Hepatocyte (in vitro differentiated cells): ENCODE measurements at places on chromosomes 13 and 19. TPM values are rescaled to one million over a fixed set of nuclear protein-coding genes. Genes with fewer than 3 reads are reported as not detected.

DNA sequence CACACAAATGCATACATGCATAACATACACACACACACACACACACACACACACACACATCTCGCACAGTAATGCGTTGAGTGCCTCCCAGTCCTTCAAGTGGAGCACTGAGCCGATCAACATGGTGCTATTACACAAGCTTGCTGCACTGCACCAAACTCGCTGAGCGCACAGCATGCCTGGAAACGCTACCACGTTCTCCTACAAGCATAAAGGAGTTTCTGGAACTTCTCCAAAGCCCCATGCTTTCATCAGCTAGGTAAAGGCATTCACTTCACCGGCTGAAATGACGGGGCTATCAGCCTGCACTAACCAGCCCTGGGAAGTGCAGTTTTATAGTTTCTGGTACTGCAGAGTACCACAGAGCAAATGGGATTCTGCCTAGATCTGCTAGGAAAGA, 92.7 kb downstream of the FGF14 start:
- no peaks in the 10 kb centered on the region for H3K36me3 ChIP-seq
- H3K4me1 ChIP-seq: no peaks in the 10 kb centered on the region
- H3K27ac ChIP-seq: no peak overlapping the region
- no peak for DNase-seq
- H3K27me3 ChIP-seq: no peaks in the 10 kb centered on the region

The RFXAP gene
- 3.1 and 5.8 TPM in 2 replicates for polyA plus RNA-seq

The DAND5 gene
- polyA plus RNA-seq: not detected in 2 replicates

The YIPF2 gene
- polyA plus RNA-seq: 80.3 and 88.3 TPM in 2 replicates

The SERTM1 gene
- polyA plus RNA-seq: 0.57 and 0.70 TPM in 2 replicates

DNA sequence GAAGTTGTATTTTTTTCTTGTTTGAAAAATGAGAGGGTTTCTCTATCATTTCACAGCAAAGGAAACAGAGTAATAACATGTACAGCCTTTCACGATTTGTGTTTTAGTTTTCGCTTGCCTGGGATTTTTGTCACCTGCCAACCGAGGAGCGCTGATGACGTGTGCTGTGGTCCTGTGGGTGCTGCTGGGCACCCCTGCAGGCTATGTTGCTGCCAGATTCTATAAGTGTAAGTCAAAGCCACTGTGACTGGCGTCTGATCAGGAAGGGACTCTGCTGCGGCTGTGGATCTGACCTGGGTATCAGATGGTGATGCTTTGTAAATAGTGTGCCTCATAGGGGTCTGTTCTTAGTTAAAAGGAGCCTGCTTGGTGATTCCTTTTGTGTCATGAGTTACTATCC, 45.6 kb downstream of the TM9SF2 start:
- no peaks in the 10 kb centered on the region for H3K36me3 ChIP-seq
- no peak overlapping the region for H3K27ac ChIP-seq
- no peak for DNase-seq

DNA sequence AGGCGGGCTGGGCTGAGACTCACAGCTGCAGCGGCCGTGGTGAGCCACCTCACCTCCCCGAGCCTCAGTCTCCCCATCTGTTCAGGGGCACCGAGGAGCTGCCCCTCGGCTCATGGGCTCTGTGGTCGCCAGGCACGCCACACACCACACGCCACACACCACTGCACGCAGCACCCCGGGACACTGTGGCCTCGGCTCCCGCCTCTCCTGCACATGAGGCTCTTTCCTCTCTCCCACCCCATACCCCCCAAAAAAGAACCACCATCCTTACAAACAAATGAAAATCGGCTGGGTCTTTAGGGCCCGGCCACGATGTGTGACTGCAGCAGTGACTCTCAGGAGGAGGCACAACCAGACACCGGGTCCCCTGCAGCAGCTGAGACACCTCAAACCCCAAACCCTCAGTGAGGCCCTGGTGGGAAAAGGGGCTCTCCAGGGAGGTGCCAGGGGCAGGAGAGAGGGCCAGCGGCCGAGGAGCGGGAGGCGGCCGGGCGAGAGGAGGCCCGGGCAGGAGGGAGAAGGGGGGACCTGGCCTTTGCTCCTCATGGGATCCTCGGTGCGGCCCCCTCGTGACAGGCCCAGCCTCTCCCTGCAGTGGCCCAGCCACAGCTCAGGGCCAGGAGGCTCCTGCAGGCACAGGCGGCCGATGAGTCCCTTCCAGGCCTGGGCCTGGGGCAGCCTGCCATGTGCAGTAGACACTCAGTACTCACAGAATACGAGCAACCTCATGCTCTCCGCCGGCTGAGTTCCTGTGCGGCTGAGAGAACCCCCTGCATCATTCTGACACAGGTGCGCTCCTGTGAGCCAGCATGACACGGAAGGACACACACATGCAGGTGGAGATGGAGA, 66.3 kb downstream of the RASA3 start:
- H3K27me3 ChIP-seq: no peaks in the 10 kb centered on the region
- no peaks in the 10 kb centered on the region for H3K36me3 ChIP-seq
- peaks cover 29% of the 10 kb centered on the region for H3K4me1 ChIP-seq

The PAK4 gene
- 39.6 and 41.0 TPM in 2 replicates for polyA plus RNA-seq

DNA sequence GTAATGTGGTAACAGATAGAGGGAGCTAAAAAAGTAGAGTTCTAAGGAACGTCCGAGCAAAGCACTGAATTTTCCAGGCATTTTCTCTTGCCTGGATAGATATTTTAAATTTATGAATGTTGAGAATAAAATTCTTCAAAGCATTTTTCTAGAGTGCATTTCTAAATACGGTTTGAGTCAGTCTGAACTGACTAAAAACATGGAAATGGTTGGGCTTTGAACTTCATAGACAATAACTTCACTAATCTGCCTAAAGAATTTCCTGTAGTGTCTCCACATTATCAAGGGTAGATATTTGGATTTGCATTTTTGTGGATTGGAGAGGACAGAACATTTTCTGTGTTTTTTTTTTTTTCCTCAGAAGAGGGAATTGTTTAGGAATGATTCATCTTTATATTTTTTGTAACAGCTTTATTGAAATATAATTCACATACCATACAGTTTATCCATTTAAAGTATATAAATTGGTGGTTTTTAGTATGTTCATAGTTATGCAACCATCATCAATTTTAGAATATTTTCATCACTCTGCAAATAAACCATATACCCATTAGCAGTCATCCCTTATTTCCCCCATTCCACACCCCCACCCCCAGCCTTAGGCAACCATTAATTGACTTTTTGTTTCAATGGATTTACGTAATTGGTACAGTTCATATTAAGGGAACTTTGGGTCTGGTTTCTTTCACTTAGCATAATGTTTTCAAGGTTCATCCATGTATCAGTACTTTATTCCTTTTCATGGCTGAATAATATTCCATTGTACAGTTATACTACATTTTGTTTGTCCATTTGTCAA, 20.7 kb downstream of the GARRE1 start:
- DNase-seq: no peak
- no peak overlapping the region for H3K4me3 ChIP-seq
- no peaks in the 10 kb centered on the region for H3K36me3 ChIP-seq
- peak overlapping the region; percentile 54 for H3K27ac ChIP-seq
- H3K4me1 ChIP-seq: no peaks in the 10 kb centered on the region

DNA sequence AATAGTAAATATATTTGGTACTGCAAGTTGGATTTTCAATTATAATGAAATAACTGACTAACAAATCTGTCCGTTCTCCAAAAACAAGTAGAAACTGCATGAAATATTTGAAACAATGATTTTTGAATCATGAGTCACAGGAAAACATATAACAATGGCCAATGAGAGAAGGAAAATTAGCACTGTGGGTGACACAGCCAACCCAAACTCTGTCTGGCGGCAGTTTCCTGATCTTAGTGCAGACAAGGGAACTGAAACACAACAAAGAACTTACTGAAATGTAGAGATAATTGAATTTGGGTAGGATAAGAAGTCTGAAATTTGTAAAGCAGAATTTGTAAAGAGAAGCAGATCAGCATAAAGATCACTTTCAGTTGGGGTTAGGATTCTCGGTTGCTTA, 2743.3 kb upstream of the PCDH20 start:
- no peaks in the 10 kb centered on the region for H3K27me3 ChIP-seq
- H3K4me1 ChIP-seq: no peaks in the 10 kb centered on the region
- DNase-seq: no peak
- no peaks in the 10 kb centered on the region for H3K36me3 ChIP-seq

The ZNF723 gene
- polyA plus RNA-seq: not detected in 2 replicates

DNA sequence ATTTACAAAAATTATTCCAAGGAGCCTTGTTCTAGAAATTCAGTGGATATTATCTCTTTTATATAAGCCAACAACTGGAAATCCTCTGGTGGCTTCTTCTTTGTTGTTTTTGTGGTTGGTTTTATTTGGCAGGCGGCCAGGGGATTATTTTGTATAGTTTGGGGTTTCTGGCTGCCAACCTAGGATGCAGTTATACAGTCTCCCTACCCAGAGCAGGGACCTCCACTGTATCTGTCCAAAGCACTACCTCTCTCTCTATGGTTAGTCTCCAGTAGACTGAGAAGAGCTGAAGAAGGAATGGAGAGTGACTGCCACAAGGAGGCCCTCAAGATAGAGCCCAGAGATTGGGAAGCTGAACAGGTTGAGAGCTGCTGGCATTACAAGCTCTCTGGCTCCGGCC, 80.2 kb downstream of the ZAR1L start:
- no peaks in the 10 kb centered on the region for H3K27me3 ChIP-seq
- H3K27ac ChIP-seq: no peak overlapping the region
- no peak for DNase-seq
- H3K36me3 ChIP-seq: no peaks in the 10 kb centered on the region
- H3K4me3 ChIP-seq: no peak overlapping the region

DNA sequence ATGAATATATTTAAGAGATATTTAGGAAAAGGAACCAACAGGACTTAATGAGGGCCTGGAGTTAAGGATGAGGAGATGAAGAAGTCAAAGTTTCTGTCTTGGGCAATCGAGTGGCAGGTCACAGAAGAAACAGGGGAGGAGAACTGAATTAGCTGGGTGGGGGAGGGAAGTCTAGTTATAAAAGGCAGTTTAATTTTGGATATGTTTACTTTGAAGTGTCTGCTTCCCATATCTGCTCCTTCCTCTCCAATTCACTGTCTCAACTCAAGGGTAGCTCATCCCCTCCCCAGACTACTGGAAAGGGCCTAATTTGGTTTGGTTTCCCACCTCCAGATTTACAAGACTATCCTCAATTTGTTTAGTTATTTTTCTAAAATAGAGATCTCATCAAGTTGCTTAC, 195.9 kb downstream of the VWA8 start:
- H3K4me1 ChIP-seq: no peaks in the 10 kb centered on the region
- no peak for DNase-seq
- no peaks in the 10 kb centered on the region for H3K36me3 ChIP-seq
- no peak overlapping the region for H3K27ac ChIP-seq

DNA sequence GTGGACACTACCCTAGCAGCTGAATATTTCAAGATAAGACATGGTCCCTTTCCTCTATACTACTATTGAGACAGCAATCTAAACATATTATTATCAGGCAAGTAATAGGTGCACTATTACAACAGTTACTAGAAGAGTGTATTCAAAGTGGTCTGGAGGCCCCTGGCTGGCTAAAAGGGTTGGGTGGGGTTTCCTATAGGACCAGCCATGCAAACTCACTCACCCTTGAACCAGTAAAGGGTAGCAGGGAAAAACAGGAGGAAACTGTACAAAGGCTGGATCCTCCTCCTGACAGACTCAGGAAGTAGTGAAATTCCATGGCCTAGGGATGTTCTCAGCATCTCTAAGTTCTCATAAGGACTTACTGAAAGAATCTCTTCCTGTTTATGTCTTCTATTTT, 7.7 kb downstream of the SMAD9 start:
- no peaks in the 10 kb centered on the region for H3K27me3 ChIP-seq
- no peaks in the 10 kb centered on the region for H3K4me1 ChIP-seq
- no peak overlapping the region for H3K4me3 ChIP-seq
- no peaks in the 10 kb centered on the region for H3K36me3 ChIP-seq
- DNase-seq: no peak

DNA sequence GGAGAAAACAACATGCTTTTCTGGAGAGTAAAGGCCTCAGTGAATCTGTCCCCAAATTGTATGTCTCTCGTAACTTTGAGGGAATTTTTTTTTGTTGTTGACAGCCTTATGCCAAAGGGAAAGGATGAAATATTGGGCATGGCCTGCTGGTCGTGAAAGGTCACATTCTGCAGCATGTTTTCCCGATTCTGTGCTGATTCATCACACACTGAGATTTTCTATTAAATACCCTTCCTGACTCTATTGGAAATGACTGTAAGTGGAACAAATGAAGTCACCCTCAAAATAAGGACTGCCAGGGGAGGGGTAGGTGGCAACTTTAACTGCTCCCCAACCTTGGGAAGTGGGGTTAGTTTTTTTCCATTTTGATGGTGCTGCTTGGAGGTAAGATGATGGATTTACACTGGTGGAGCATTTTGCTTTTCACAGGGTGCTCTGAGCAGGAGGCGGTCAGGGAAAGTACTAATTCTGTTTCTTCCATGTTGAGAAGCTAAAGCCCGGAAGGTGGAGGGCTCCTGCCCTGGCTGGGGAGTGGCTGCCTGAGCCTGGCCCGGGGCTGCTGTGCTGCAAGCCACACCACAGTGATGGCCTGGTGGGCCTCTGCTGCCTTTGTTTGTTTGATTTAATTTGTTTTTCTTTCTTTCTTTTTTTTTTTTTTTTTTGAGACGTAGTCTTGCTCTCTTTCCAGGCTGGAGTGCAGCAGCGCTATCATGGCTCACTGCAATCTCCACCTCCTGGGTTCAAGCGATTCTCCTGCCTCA, 116.8 kb upstream of the SPATA13 start:
- no peaks in the 10 kb centered on the region for H3K36me3 ChIP-seq
- H3K27ac ChIP-seq: no peak overlapping the region
- no peak for DNase-seq
- peaks cover 4% of the 10 kb centered on the region for H3K4me1 ChIP-seq

GRCh38 chr19:533364-534058, 2.0 kb downstream of the CDC34 start:
- no peak for DNase-seq
- H3K4me1 ChIP-seq: peaks cover 18% of the 10 kb centered on the region
- peak overlapping the region; percentile 96 for H3K4me3 ChIP-seq
- no peaks in the 10 kb centered on the region for H3K36me3 ChIP-seq
- H3K27me3 ChIP-seq: no peaks in the 10 kb centered on the region

- H3K4me1 ChIP-seq: no peaks in the 10 kb centered on the region
- H3K27me3 ChIP-seq: no peaks in the 10 kb centered on the region
- no peak overlapping the region for H3K4me3 ChIP-seq
- no peaks in the 10 kb centered on the region for H3K36me3 ChIP-seq
- no peak overlapping the region for H3K27ac ChIP-seq
Measured at GRCh38 chr13:55517312-55517711, 1623.4 kb upstream of the PRR20A start.

The SH2D3A gene
- polyA plus RNA-seq: 19.6 and 26.0 TPM in 2 replicates

The LCP1 gene
- polyA plus RNA-seq: 17.7 and 18.9 TPM in 2 replicates

- no peak overlapping the region for H3K4me3 ChIP-seq
- H3K27me3 ChIP-seq: no peaks in the 10 kb centered on the region
Measured at GRCh38 chr13:40622246-40622645, 44.2 kb downstream of the FOXO1 start.

- no peaks in the 10 kb centered on the region for H3K4me1 ChIP-seq
- H3K36me3 ChIP-seq: no peaks in the 10 kb centered on the region
- no peak for DNase-seq
- no peak overlapping the region for H3K4me3 ChIP-seq
- no peak overlapping the region for H3K27ac ChIP-seq
Measured at GRCh38 chr19:28539759-28540158, 673.2 kb downstream of the UQCRFS1 start.
